ENCODE measurements at places on chromosomes 12 and 14.

GRCh38 chr14:104090071-104090748 is 4.7 kb downstream of the ASPG start:
- no peaks in the 10 kb centered on the region for H3K27me3 ChIP-seq
- no peak overlapping the region for H3K4me3 ChIP-seq
- DNase-seq: no peak
- no peaks in the 10 kb centered on the region for H3K36me3 ChIP-seq

GRCh38 chr14:45679853-45680252 is 426.9 kb upstream of the MIS18BP1 start:
- H3K27me3 ChIP-seq: no peaks in the 10 kb centered on the region
- H3K36me3 ChIP-seq: no peaks in the 10 kb centered on the region

- no peaks in the 10 kb centered on the region for H3K36me3 ChIP-seq
- no peaks in the 10 kb centered on the region for H3K4me1 ChIP-seq
- H3K27ac ChIP-seq: no peak overlapping the region
- no peak for DNase-seq
- no peak overlapping the region for H3K4me3 ChIP-seq
Observed at GRCh38 chr12:870378-870777, 79.1 kb downstream of the RAD52 start.

GRCh38 chr12:111445726-111446581 is 40.2 kb downstream of the SH2B3 start:
- H3K4me1 ChIP-seq: peaks cover 10% of the 10 kb centered on the region
- no peaks in the 10 kb centered on the region for H3K27me3 ChIP-seq
- no peaks in the 10 kb centered on the region for H3K36me3 ChIP-seq
- peak; percentile 30 for DNase-seq
- H3K4me3 ChIP-seq: no peak overlapping the region

DNA sequence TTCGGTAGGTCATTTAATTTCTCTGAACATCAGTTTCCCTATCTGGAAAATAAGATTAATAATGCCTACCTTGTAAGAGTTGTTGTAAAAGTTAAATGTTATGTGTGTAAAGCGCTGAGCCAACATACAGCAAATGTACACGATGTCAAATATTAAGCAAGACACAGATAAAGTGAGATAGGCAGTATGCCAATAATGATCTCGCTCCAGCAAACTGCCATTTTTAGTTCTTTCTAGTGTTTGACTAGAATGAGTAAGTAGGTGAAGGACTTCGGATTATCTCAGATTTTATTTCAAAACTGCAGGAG is 840 bp downstream of the DHRS7 start:
- peak overlapping the region; percentile 73 for H3K4me3 ChIP-seq
- no peak for DNase-seq
- H3K36me3 ChIP-seq: no peaks in the 10 kb centered on the region
- peak overlapping the region; percentile 95 for H3K27ac ChIP-seq
- H3K4me1 ChIP-seq: no peaks in the 10 kb centered on the region
- no peaks in the 10 kb centered on the region for H3K27me3 ChIP-seq

DNA sequence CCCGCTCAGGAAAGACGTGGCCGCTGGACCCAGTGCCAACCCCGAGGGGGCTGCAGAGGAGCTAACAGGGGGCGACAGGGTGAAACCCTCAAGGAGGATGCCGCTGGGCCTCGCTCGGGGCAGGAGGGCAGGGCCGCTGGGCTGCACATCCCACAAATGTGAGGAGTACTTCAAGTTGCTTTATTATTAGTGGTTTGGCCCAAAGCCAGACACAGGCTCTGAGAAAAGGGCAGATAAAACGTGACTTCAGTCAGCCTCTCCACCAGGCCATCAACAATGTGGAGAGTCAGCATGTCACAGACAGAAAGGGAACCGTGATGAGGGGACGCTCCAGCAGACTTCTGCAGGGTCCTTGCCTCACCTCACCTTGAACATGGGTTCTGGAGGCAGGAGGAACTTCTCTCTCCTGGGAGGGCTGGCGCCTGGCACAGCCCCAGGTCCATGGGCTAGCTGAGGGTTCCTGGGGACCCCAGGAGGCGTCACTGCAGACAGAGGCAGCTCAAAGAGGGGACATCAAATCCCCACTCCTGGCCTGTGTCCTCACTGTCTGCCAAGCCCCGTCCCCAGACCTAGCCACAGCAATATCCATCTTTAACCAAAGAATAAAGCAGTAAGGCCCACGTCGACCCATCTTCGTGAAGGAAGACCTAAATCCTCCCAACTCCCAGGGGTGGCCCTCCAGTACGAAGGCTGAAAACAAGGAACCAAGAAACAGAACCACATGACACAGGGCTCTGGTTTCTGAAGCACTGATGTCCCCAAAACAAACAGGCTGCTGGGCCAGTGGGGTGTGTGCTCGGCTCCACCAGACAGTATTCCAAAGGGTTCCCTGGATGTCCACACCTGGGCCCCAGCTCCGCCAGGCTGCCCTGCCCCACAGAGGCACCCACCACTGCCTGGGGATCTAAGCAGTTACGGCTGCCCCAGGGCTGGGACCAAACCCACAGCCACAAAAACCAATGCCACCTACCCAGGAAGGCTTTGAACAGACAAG is 35.1 kb downstream of the CCDC85C start:
- no peaks in the 10 kb centered on the region for H3K36me3 ChIP-seq
- no peak for DNase-seq
- no peaks in the 10 kb centered on the region for H3K27me3 ChIP-seq
- no peak overlapping the region for H3K4me3 ChIP-seq
- peak overlapping the region; percentile 85 for H3K27ac ChIP-seq

DNA sequence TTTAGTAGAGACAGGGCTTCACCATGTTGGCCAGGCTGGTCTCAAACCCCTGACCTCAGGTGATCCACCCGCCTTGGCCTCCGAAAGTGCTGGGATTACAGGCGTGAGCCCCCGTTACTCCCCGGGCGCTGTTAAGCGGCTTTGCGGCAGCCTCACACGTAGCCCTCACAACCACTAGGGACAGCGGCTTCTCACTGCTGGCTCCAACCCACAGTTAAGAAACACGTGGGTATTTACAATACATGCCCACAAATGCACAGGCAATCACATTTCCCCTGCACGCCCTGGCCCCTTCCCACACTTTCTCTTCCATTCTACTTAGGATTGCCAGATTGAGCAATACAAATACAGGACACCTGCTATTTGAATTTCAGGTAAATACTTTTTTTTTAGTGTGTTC is 37.0 kb upstream of the EIF5 start:
- H3K4me3 ChIP-seq: no peak overlapping the region
- no peaks in the 10 kb centered on the region for H3K27me3 ChIP-seq
- no peaks in the 10 kb centered on the region for H3K4me1 ChIP-seq
- H3K27ac ChIP-seq: no peak overlapping the region
- no peaks in the 10 kb centered on the region for H3K36me3 ChIP-seq
- no peak for DNase-seq

- H3K27ac ChIP-seq: peak overlapping the region; percentile 82
- no peaks in the 10 kb centered on the region for H3K27me3 ChIP-seq
- DNase-seq: no peak
- no peaks in the 10 kb centered on the region for H3K36me3 ChIP-seq
- peak overlapping the region; percentile 18 for H3K4me3 ChIP-seq
Observed at GRCh38 chr12:91104812-91105466, 6.4 kb downstream of the LUM start.

GRCh38 chr12:95323212-95323611 is 105.6 kb downstream of the VEZT start:
- H3K27ac ChIP-seq: no peak overlapping the region
- H3K4me1 ChIP-seq: no peaks in the 10 kb centered on the region
- no peaks in the 10 kb centered on the region for H3K36me3 ChIP-seq
- H3K4me3 ChIP-seq: no peak overlapping the region
- no peaks in the 10 kb centered on the region for H3K27me3 ChIP-seq

- DNase-seq: no peak
- peaks cover 20% of the 10 kb centered on the region for H3K4me1 ChIP-seq
- peak overlapping the region; percentile 67 for H3K27ac ChIP-seq
- H3K4me3 ChIP-seq: no peak overlapping the region
- H3K27me3 ChIP-seq: no peaks in the 10 kb centered on the region
- H3K36me3 ChIP-seq: no peaks in the 10 kb centered on the region
Observed at GRCh38 chr12:102757882-102758226, 159.2 kb downstream of the PAH start.

DNA sequence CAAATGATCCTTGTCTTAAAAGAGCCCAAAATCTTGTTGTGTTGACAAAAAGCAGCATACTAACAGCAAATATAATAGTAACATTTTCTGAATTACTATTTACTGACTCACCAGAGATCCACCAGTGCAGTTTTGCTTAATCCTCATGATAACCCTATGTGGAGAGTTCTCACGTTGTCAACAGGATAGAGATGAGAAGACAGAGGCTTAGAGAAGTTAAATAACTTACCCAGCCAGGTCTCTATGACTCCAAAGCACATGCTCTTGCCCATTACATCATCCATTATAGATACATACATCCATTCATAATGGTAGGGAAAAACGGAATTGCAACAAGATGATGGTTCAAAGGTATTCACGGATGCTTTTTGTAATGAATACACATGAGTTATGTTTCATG is 111.9 kb downstream of the PAX9 start:
- no peaks in the 10 kb centered on the region for H3K36me3 ChIP-seq
- H3K4me1 ChIP-seq: no peaks in the 10 kb centered on the region
- no peak overlapping the region for H3K4me3 ChIP-seq

DNA sequence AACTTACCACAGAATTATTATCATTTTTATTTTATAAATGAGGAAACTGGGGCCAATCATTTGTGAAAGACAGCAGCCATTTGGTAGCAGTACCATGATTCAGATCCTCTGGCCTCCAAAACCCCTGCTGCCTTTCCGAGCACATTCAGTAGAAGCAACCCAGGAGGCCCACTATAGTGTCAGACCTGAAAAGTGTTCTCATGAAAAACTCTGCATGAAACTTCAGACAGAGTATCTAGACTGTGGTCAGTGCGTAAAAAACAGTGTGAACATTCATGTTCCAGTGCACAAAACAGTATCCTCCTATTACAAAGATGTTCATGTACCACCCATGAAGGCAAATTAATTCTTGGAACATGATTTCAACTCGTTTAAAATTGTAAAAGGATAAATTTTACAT is 112.0 kb downstream of the EPS8 start:
- H3K27ac ChIP-seq: no peak overlapping the region
- peaks cover under 1% of the 10 kb centered on the region for H3K4me1 ChIP-seq
- H3K27me3 ChIP-seq: no peaks in the 10 kb centered on the region
- no peaks in the 10 kb centered on the region for H3K36me3 ChIP-seq

DNA sequence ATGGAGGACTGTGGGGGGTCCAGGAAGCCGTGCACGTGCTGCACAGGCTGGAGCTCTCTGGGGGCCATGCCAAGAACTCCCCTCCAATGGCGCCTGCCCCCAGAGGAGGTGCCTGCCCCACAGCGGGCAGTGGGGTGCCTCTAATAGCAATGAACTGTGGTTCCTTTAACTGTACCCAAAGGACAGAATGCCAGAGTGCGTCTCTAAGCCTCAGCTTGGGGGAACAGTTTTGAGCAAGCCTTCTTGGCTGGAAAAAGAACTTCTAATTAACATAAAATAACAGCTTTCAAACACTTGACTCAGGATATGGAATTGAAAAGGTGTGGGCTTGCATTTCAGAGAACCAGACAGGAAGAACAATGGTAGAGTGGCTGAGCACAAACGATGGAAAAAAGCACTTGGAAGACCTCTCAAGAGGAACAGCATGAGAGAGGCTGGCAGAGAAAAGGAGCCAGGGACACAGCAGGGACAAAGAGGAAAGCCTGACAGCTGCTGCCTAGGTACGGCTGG is 195.6 kb downstream of the TTC7B start:
- no peaks in the 10 kb centered on the region for H3K27me3 ChIP-seq
- H3K36me3 ChIP-seq: no peaks in the 10 kb centered on the region
- no peak for DNase-seq
- no peak overlapping the region for H3K4me3 ChIP-seq
- H3K27ac ChIP-seq: no peak overlapping the region

- H3K36me3 ChIP-seq: no peaks in the 10 kb centered on the region
- H3K27me3 ChIP-seq: no peaks in the 10 kb centered on the region
- DNase-seq: no peak
- no peaks in the 10 kb centered on the region for H3K4me1 ChIP-seq
Observed at GRCh38 chr12:64293654-64294364, 71.7 kb upstream of the KICS2 start.

DNA sequence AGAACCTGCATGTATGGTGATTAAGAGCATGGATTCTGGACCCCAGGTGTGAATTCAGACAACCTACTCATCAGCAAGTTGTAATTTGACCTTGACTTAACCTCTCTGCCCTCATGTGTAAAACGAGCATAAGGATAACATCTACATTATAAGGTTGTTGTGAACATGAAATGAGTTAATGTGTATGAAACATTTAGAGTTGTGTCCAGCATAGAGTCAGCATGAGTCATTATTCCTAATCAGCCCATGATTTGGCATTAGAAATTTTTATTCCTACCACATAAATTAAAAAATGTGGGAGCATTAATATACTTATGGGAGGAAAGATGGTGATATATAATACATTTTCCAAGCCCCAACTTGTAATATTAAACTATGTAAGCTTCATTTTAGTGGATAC is 95.9 kb upstream of the DDHD1 start:
- no peaks in the 10 kb centered on the region for H3K27me3 ChIP-seq
- no peak overlapping the region for H3K4me3 ChIP-seq
- H3K4me1 ChIP-seq: no peaks in the 10 kb centered on the region
- no peaks in the 10 kb centered on the region for H3K36me3 ChIP-seq
- DNase-seq: no peak

- no peak for DNase-seq
- H3K4me1 ChIP-seq: peaks cover 7% of the 10 kb centered on the region
- H3K36me3 ChIP-seq: no peaks in the 10 kb centered on the region
- no peak overlapping the region for H3K27ac ChIP-seq
Observed at GRCh38 chr14:45136399-45136798, 669 bp downstream of the FANCM start.

Data from uterus (tissue), 4 donors.